ENCODE measurements at places on chromosomes 4 and X.

- DNase-seq: no peak
Measured at GRCh38 chr4:61277785-61278760, 77.9 kb downstream of the ADGRL3 start.

GRCh38 chr4:121358473-121358872 is 22.3 kb downstream of the QRFPR start:
- no peak for DNase-seq

- no peak for DNase-seq
Measured at GRCh38 chr4:5143940-5144339, 92.7 kb downstream of the STK32B start.

- DNase-seq: no peak
Measured at GRCh38 chr4:7045961-7046921, 3.1 kb downstream of the TADA2B start.

- DNase-seq: no peak
Measured at GRCh38 chr4:3413217-3413671, 28.5 kb upstream of the HGFAC start.

DNA sequence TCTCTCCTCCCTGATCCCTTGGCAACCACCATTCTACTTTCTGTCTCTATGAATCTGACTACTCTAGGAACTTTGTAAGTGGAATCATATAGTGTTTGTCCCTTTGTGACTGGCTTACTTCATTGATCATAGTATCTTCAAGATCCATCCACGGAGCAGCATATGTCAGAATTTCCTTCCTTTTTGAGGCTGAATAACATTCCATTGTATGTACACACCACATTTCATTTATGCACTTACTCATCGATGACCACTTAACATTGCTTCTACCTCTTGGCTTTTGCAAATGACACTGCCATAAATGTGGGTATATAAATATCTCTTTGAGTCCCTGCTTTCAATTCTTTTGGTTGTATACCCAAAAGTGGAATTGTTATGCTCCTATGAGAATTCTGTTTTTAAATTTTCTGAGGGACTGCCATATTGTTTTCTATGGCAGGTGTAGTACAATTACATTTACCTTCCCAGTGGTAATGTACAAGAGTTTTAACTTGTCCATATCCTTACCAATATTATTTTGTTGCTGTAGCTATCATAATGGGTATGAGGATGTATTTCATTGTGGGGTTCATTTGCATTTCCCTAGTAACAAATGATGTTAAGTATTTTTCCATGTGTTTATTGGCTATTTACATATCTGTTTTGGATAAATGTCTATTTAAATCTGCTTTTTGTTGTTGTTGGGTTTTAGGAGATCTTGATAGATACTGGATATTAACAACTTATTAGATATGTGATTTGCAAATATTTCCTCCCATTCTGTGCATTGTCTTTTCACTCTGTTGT is 466.1 kb downstream of the C4orf33 start:
- no peak for DNase-seq

GRCh38 chr4:176970853-176971252 is 178.1 kb upstream of the VEGFC start:
- DNase-seq: no peak

- DNase-seq: no peak
Measured at GRCh38 chr4:83065266-83065665, 30.3 kb downstream of the COPS4 start.

- DNase-seq: no peak
Measured at GRCh38 chr4:158112611-158113010, 60.2 kb downstream of the GASK1B start.

- no peak for DNase-seq
Measured at GRCh38 chr4:24511371-24512063, 72.8 kb downstream of the DHX15 start.

GRCh38 chr4:108811486-108811885 is 48.6 kb upstream of the ETNPPL start:
- no peak for DNase-seq

GRCh38 chr4:110877778-110878370 is 255.0 kb upstream of the PITX2 start:
- no peak for DNase-seq

DNA sequence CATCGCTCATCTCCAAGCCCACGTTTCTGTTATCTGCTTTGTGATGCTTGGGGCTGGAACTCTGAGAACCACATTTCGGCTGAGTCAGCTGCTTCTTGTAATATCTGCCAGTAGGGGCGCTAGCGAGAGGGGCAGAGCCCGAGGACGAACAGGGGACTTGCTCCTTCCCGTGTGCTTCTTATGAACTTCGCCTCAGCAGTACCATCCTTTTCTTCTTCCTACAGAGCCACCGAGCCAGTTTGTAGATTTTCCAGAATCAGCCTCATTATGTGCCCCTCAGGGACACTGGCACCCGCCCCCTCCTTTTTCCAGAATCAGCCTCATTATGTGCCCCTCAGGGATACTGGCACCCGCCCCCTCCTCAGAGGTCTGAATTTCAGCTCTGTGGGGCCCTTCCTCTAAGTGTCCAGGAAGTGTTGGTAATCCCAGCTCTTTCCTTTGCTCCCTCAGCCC is 441.7 kb upstream of the RASGEF1B start:
- DNase-seq: peak; percentile 33

GRCh38 chr4:86450861-86451260 is 91.0 kb upstream of the MAPK10 start:
- DNase-seq: no peak

DNA sequence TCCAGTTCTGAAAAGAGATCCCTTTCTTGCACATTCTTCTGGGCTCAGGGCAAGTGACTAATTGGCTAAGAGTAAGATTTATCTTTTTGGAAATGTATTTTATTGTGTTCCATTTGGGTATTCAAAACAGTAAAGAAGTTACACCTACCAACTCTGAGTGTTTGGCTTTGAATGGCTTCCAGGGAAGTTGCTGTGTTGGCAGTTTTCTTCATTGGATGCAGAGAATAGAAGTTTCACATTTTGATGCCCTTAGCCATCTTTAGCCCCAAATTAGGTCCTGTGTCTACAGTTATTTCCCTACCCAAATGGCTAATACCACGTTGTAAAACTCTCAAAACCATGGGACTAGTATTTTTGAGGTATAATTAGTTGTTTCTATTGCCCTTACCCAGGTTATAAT is 29.7 kb upstream of the MORC4 start:
- DNase-seq: no peak

DNA sequence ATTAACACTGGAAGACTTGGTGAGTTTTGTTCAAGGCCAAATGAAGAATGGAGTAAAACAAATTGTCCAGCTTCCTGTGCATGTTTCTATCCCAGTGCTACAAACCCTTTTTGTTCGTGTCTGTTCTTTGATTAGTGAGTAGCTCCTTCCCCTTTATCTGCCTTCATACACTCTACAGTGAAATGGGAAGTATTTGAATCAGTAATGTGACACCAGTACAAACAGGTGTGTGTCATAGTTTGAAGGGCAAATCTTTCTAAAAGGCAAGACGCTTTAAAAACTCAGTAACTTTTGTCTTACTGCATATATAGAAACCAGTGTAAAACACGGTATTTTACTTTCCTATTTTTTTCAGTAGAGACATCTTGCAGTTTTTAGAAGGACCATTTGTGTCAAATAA is 5.9 kb downstream of the ARHGEF38 start:
- DNase-seq: no peak

DNA sequence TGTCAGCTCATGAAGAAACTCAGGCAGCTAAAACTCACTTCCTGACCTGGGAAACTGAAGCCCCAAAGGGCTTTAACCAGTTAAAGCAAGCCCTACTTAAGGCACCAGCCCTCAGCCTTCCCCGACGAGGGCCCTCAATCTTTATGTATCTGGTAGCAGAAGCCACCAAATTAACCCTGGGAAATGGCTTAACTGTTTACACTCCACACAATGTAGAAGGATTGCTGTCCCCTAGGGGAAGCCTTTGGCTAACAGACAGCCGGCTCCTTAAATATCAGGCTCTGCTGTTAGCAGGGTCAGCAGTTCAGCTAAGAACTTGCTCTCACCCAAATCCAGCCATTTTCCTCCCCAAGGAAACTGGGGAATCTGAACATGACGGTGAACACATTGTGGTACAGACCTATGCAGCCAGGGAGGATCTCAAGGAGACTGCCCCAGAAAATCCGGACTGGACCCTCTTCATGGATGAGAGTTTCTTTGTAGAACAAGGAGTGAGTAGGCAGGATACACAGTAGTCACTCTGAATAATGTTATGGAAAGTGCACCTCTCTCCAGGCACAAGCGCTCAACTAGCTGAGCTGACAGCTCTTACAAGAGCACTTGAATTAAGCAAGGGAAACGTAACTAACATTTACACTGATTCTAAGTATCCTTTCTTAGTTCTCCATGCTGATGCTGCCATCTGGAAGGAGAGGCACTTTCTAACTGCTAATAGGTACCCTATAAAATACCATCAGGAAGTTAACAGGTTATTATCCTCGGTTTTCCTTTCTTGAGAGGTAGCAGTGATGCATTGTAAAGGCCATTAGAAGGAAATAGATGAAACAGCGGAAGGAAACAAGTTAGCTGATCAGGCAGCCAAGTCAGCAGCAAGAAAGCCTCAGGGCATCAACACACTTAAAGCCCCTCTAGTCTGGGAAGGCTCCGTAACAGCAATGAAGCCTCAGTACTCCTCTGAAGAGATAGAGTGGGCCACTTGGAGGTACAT is 9.6 kb upstream of the NAF1 start:
- no peak for DNase-seq

- no peak for DNase-seq
Measured at GRCh38 chr4:38190717-38191178, 230.6 kb downstream of the PTTG2 start.

GRCh38 chr4:70158576-70158975 is 4.5 kb downstream of the PRR27 start:
- DNase-seq: no peak

GRCh38 chr4:141899541-141899940 is 263.2 kb downstream of the IL15 start:
- no peak for DNase-seq

GRCh38 chr4:104870495-104871233 is 276.0 kb upstream of the TET2 start:
- DNase-seq: no peak

GRCh38 chr4:60617731-60618130 is 582.4 kb upstream of the ADGRL3 start:
- no peak for DNase-seq
